ENCODE measurements at places on chromosomes 2 and 18.
A peak's percentile ranks its signal among the peaks of the same experiment; 100 is the strongest.

- peak; percentile 69 for DNase-seq
These were observed 8.3 kb upstream of the TNS1 start for GRCh38 chr2:218010984-218011652.

DNA sequence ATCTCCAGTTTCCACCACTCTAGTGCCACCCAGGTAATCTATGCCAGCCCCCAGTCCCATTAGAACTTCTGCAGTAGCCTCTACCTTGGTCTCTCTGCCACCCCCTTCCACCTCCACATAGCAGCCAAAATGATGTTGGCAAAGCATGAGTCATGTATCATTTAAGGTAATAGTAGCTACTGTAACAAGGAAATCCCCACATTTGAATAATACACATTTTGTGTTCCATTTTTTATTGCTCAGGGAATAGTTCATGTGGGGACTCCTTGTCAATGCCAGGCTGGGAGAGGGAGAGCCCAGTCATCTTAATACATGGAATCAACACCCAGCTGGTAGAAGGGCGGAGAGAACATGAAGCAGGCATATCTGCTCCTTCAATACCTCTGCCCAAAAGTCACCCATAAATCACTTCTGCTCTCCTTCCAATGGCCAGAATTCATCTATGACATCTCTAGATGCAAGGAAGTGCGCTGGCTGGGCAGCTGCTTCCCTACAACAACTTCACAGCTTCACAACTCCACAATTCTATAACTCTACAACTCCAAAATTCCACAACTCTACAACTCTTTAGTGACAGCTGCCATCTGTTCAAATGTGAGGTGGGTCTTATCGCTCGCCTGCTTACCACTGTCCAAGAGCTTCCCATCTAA lies 70.6 kb upstream of the GLS start:
- DNase-seq: no peak

DNA sequence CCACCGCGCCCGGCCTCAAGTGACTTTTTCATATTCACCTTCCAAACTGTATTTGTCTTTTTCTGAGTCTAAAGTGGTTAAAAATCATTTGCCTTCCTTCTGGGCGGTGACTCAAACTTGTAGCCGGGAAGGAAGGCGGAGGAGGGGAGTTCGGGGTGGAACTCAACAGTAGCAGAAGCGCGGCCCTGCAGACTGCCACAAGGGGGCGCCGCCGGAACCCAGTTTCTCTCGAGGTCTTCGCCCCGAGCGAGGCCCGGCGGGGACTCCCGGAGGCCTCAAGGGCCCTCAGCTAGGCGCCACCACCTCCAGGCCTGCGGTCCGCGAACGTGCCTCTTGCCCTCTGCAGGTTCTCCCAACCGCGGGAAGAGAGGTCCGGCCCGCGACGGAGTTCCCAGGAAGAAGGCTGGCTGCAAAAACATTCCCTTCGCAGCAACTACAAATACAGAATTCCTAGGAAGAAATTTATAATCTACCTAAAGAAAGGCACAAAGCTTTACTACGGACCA lies 16.8 kb upstream of the ITM2C start:
- peak; percentile 96 for DNase-seq

- peak; percentile 50 for DNase-seq
These were observed 65.3 kb downstream of the STAT1 start for GRCh38 chr2:190948671-190949070.

GRCh38 chr2:54259413-54260240 lies 3.6 kb upstream of the TSPYL6 start:
- no peak for DNase-seq

DNA sequence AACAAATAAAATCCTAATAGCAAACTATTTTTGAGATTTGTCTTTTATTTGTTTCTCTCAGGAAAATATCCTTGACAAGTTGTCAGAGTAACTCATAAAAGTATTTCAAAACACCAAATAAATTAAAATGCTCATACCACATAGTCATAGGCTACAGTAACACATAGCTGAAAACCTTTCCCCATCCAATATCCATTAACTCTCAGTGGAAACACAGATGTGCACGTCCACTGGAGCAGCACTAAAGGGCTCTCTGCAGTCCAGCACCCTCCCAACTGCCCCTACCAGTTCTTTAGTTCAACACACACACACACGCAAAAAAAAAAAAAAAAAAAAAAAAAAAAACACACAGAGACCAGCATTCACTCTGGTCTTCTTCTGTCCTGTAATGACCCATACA lies 879 bp upstream of the XDH start:
- DNase-seq: no peak

- no peak for DNase-seq
These were observed 23.4 kb upstream of the TANK start for GRCh38 chr2:161136696-161137324.

GRCh38 chr2:210557721-210558120 lies 1.3 kb downstream of the CPS1 start:
- DNase-seq: no peak

DNA sequence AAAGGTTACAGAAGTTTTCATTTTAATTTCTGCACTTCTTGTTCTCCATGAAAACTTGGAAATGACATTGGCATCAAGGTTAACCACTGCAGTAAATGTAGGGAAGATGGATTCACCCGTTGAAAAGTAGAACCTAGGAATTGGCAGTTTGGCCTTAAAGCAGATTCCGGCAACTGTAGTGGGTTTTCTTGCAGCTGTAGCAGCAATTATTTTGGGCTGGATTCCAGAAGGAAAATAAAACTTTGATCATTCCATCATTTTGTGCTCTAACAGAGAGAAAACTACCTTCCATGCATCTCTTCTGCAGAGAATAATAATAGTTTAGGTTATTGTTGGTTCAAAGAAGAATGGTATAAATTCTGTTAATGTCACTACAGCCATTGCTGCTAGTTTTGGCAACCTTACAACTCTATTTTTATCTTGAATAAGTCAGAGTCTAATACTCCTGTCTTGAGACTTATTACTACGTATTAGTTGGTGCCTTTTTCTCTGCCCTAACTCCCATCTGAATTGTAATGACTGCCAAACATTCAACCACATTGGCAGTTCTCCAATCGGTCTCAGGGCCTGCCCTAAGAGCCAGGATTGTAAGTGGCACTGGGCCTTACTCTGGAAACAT lies 178.1 kb upstream of the PIEZO2 start:
- DNase-seq: no peak

DNA sequence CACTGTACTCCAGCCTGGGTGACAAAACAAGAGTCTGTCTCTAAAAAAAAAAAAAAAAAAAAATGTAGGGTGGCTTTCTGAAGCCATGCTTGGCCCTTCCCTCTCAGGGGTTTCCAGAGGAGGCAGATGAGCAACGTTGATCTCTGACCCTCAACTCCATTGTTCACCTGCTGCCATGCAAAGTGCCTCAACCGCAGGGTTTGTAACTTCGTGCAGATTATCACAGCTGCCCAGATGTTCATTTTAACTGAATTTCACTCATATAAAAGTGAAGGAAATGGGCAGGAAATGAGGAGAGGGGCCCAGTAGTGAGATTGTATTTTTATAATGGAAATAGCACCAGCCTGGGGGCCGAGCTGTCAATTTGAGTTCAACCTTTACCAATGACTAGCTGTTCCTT lies 14.9 kb upstream of the B3GNT2 start:
- DNase-seq: no peak

DNA sequence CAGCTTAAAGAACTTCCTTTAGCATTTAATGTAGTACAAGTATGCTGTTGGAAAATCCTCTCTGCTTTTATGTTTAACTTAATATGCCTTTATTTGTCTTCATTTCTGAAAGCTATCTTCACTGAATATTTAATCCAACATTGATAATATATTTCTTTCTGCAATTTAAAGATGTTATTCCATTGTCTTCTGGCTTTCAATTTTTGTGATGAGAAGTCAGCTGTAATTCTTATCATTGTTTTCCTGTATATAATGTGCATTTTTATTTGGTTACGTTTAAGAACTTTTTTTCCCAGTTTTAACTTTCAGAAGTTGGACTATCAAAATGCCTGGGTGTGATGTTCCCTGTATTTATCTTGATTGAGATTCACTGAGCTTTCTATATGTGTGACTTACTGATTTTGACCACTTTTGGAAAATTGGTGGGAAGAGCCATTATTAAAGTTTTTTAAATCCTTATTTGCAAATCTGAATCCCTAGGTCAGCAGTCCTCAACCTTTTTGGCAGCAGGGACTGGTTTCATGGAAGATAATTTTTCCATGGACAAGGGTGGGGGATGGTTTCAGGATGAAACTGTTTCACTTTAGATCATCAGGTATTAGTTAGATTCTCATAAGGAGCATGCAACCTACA lies 241.0 kb downstream of the TNS1 start:
- DNase-seq: no peak

GRCh38 chr2:168357797-168358472 lies 98.1 kb upstream of the CERS6 start:
- DNase-seq: no peak

- peak; percentile 1 for DNase-seq
These were observed 76.7 kb downstream of the INHBB start for GRCh38 chr2:120422465-120423160.

GRCh38 chr18:332721-333510 lies 65.1 kb upstream of the THOC1 start:
- DNase-seq: peak; percentile 14

GRCh38 chr2:182652326-182652725 lies 63.7 kb upstream of the DNAJC10 start:
- no peak for DNase-seq

GRCh38 chr2:33510586-33510968 lies 34.1 kb downstream of the RASGRP3 start:
- DNase-seq: no peak

GRCh38 chr2:4354678-4355077 lies 651.3 kb downstream of the DCDC2C start:
- DNase-seq: peak; percentile 14

GRCh38 chr2:21268197-21268877 lies 144.6 kb downstream of the TDRD15 start:
- DNase-seq: peak; percentile 20

DNA sequence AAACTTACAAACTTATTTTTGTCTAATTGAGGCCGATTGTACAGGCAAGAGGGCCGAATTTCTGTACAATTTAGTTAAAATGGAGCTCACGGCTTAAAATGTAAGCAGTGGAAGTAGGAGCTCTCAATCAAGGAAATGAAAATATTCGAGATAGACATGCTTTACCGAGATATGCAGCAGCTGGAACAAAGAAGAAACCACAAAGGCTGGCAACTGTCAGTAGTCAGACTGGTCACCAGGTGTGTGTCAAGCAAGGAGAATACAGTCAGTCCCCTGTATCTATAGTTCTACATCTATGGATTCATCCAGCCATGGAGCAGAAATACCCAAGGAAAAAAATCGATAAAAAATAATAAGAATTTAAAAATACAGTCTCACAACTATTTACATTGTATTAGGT lies 122.6 kb downstream of the WDSUB1 start:
- no peak for DNase-seq

GRCh38 chr2:70090706-70091334 lies 3.5 kb downstream of the PCBP1 start:
- DNase-seq: no peak

DNA sequence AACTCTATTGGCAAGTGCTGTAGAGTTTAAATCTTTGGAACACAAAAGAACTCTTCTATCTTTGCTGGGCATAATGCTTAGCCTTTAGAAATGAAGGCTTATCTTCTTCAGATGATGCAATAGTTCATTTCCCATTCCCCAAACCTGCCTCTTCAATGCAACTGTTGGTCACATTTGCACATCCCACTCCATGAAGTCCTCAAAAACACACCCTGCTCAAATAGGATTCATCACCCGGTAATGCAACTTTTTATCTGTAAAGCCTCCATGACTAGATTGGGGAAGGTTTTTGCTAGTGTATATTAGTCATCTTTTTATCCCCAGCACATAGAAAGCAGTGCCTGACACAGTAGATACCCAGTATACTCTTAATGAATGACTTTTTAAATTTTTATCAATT lies 376.4 kb downstream of the RBM43 start:
- DNase-seq: no peak

GRCh38 chr2:238274152-238274865 lies 14.1 kb downstream of the PER2 start:
- DNase-seq: no peak

- no peak for DNase-seq
These were observed 8.0 kb downstream of the TEX261 start for GRCh38 chr2:70986499-70987189.

DNA sequence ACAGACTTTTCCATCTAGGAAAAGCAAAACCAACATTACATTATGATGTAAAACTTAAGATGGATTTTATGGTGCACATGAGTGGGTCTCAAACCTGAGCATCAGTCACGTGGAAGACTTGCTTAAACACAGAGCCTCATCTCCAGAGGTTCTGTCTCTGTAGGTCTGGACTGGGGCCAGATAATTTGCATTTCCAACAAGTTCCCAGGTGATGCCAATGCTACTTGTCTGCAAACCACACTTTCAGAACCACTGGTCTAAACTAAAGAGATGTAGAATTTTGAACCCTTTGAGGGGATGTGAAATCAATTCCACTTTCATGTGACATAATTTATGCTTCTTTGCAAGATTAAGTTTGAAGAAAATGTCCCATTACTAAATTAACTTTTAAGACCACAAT lies 522.8 kb downstream of the MBD2 start:
- DNase-seq: no peak

DNA sequence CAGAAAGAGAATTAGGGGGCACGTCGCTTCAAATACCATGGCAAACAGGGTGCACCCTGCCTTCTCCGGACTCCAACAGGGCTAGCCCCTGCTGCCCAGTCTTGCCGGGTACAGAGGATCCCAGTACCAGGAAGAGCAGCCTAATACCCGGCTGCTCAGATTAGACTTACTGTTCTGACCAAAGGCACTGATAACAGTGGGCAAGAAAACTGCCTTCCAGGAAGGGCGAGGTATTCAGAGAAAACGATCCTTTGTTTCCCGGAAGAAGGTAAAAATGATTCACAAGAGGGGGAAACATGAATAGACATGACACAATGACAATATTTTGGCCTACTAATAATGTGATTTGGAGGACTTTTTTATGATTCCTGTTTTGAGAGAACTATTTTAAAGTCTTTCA lies 99.9 kb downstream of the SS18 start:
- no peak for DNase-seq

- no peak for DNase-seq
These were observed 161.5 kb downstream of the PTGR3 start for GRCh38 chr18:75047240-75047961.

DNA sequence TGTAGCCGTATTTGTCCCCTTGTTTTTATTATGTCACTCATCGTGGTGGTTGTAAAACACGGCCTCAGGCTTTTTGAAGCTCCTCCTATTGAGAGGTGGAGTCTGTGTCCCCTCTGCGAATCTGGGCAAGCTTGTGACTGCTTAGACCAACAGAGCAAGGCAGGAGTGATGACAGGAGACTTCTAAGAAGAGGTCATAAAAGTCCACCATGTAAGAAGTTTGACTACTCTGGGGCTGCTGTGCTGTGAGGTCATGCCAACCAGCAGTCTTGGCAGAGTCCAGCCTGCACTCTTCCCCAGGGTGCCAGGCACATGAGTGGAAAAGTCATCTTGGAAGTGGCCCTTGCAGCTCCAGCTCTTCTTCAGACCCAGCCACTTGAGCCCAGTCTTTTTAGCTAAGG lies 83.8 kb upstream of the SPTBN1 start:
- no peak for DNase-seq
